Uterus (tissue), 4 donors: ENCODE measurements at places on chromosomes 7 and 10. TPM values are rescaled to one million over a fixed set of nuclear protein-coding genes. Genes with fewer than 3 reads are reported as not detected.

GRCh38 chr10:132477398-132478340 is 59.9 kb upstream of the INPP5A start:
- H3K27ac ChIP-seq = no peak overlapping the region
- H3K4me1 ChIP-seq = no peaks in the 10 kb centered on the region
- no peaks in the 10 kb centered on the region for H3K36me3 ChIP-seq
- no peaks in the 10 kb centered on the region for H3K27me3 ChIP-seq
- no peak for DNase-seq

GRCh38 chr7:66050990-66051448 is 24.6 kb upstream of the ASL start:
- no peak for DNase-seq
- H3K27ac ChIP-seq = no peak overlapping the region
- no peak overlapping the region for H3K4me3 ChIP-seq
- no peaks in the 10 kb centered on the region for H3K36me3 ChIP-seq
- no peaks in the 10 kb centered on the region for H3K4me1 ChIP-seq

The TEX36 gene
- not detected for total RNA-seq

The UNCX gene
- total RNA-seq = not detected

DNA sequence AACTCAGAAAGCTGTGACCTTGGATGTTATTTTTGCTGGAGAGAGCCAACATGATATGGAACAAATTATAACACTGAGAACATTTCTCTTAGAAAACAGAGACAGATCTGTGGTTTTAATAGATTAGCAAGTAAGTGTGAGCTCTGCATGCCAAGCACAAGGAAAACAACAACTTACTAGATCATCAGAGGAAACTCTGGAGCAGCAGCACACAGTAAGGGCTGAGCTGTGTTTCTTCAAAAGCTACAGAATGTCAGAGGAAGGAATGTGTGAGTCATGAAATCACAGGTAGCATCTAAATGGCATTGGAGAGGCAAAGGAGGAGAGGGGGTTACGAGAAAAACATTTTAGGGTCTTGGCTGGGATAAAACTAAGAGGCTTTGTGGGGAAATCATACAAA is 283.4 kb upstream of the FZD8 start:
- H3K27me3 ChIP-seq = no peaks in the 10 kb centered on the region
- H3K4me3 ChIP-seq = no peak overlapping the region
- no peak for DNase-seq
- no peak overlapping the region for H3K27ac ChIP-seq
- H3K4me1 ChIP-seq = no peaks in the 10 kb centered on the region
- no peaks in the 10 kb centered on the region for H3K36me3 ChIP-seq

The ADARB2 gene
- total RNA-seq = 2.0 TPM

- H3K4me1 ChIP-seq = peaks cover 16% of the 10 kb centered on the region
- H3K27me3 ChIP-seq = no peaks in the 10 kb centered on the region
- DNase-seq = peak; percentile 69
- H3K36me3 ChIP-seq = no peaks in the 10 kb centered on the region
- no peak overlapping the region for H3K4me3 ChIP-seq
- H3K27ac ChIP-seq = peak overlapping the region; percentile 92
Observed at GRCh38 chr10:3886191-3886590, 101.2 kb upstream of the KLF6 start.

DNA sequence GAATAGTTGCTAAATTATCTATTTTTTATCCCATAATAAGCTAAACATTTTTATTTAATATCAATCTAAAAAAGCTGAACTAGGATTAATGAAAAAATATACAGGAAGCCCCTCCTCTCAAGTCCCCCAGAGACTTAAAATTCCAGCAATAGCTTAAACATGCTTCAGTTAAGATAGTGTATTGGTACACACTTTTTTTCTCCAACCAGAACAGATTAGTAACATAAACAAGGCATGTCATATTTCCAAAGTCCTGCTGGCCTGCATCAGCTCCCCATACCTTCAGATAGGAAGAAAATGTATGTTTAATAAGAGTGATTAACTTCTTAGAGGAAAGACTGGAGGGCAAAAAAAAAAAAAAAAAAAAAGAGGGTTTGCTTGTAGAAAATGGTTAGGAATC is 7.1 kb downstream of the TBX20 start:
- no peaks in the 10 kb centered on the region for H3K36me3 ChIP-seq
- DNase-seq = no peak
- H3K27ac ChIP-seq = no peak overlapping the region

DNA sequence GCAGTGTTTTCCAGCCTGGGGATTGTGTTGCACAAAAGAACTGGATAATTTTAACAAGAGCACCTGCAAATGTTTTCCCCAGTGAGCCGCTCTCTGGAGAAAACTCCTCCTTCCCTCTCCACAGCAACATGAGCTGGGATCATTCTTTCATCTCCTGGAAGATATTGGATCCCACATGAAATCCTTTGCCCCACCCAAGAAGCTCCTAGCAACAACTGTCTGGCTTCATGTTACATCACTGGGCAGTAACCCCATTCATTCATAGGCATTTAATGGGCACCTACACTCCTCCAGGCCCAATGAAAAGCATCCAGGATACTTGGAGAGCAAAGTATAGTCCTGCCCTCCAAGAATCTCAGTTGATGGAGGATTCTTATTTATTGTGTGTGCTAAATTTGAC is 27.2 kb downstream of the LSM5 start:
- no peak for DNase-seq
- H3K36me3 ChIP-seq = no peaks in the 10 kb centered on the region
- no peaks in the 10 kb centered on the region for H3K27me3 ChIP-seq

- no peaks in the 10 kb centered on the region for H3K36me3 ChIP-seq
- no peak overlapping the region for H3K4me3 ChIP-seq
- no peak for DNase-seq
- no peaks in the 10 kb centered on the region for H3K27me3 ChIP-seq
Observed at GRCh38 chr10:48330269-48330668, 23.8 kb downstream of the MAPK8 start.

GRCh38 chr7:45073031-45073785 is 15.6 kb downstream of the NACAD start:
- no peak for DNase-seq
- no peak overlapping the region for H3K27ac ChIP-seq
- no peak overlapping the region for H3K4me3 ChIP-seq
- no peaks in the 10 kb centered on the region for H3K4me1 ChIP-seq

DNA sequence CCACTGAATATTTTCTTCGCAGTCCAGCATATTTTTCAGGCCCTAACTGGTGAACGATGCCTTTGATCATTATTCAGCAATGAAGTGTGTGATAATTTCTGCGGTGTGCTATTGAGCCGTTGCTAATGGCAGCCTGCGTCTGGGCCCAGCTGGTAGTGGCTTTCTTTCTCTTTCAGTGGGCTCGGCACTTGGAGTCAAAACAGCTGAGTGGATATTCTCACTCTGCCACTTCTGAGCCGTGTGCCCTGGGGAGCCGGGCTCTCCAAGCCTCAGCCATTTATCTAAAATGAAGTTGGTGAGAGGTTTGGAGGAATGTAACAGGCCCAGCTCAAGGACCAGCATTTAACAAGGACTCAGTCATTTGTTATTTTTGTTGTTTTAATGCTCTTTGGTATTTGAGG is 87.5 kb upstream of the IFRD1 start:
- H3K27me3 ChIP-seq = no peaks in the 10 kb centered on the region
- no peak overlapping the region for H3K4me3 ChIP-seq
- H3K27ac ChIP-seq = no peak overlapping the region
- H3K4me1 ChIP-seq = no peaks in the 10 kb centered on the region
- no peak for DNase-seq
